NK-92 treated with Interleukin-12 subunit alpha and Interleukin-12 subunit beta, amount 100 ng/mL, for 24 hours (cell line): ENCODE measurements at places on chromosomes 7 and 10.

GRCh38 chr7:140977741-140978140 is 37.0 kb downstream of the MRPS33 start:
- DNase-seq = no peak

DNA sequence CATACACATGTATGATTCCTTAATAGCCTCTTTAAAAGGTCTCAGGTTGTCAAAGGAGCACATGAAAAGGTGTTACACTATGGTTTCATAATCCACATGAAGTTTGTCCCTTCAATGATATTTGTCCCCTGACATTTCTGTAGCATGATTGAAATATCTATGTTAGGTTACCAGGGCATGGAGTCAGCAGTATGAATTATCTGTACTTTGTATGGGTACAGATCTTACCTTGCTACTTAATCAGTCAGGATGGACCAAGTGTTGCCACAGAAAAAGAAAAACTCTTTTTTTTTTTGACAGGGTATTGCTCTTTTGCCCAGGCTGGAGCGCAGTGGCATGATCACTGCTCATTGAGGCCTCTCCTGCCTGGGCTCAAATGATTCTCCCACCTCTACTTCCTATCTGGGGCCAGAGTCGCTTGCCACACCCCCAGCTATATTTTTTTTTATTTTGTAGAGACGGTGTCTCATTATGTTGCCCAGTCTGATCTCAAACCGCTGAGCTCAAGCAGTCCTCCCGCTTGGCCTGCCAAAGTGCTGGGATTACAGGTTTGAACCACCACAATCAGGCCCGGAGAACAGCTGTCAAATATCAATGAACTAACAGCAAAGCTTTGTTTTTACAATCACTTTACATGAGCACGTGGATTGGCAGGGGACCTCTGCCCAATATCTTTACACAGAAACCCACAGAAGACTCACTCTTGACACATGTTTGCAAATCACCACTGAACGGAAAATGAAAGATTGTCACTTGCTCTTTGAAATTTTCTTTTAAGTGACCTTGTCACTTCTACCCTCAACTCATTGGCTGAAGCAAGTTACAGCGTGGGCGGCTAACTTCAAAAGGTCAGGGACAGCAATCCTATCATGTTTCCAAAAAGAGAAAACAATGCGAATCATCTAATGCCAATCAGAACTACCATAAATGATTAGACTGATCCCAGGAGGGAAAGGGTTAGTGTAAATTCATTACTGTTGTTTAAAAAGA is 140.2 kb downstream of the PRKG1 start:
- DNase-seq = no peak

GRCh38 chr10:74011017-74011416 is 13.1 kb downstream of the VCL start:
- DNase-seq = no peak

- no peak for DNase-seq
Measured at GRCh38 chr10:132608511-132609195, 71.1 kb downstream of the INPP5A start.

GRCh38 chr10:26243351-26243720 is 26.8 kb downstream of the GAD2 start:
- DNase-seq = no peak

DNA sequence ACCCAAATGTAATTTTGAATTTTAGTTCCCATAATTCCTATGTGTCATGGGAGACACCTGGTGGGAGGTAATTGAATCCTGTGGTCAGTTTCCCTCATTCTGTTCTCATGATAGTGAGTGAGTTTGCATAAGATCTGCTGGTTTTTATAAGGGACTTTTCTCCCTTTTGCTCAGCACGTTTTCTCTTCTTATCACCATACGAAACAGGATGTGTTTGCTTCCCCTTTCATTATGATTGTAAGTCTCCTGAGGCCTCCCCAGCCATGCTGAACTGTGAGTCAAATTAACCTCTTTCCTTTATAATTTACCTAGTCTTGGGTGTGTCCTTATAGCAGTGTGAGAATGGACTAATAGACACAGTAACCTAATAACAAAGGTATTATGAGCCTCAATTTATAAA is 36.1 kb upstream of the ZNF736 start:
- DNase-seq = no peak

- DNase-seq = no peak
Measured at GRCh38 chr10:16975188-16975587, 154.4 kb downstream of the CUBN start.

DNA sequence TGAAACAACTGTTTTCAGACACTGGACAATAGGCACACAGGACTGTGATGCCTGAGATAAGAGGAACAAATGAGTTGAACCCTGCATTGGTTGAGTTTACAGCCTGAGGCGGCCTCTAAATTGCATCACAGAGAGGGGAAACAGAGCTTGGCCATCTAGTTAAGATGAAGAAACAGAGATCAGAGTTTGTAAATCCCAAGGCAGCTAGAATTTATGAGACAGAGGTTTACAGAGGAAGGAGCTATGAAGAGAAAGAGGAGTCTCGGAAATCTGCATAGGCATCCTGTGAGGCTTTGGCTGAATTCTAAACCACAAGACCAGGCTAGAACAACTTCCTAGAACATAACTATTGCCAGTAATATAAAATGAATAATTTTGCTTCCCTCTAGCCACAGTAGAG is 41.0 kb upstream of the OIT3 start:
- DNase-seq = no peak

DNA sequence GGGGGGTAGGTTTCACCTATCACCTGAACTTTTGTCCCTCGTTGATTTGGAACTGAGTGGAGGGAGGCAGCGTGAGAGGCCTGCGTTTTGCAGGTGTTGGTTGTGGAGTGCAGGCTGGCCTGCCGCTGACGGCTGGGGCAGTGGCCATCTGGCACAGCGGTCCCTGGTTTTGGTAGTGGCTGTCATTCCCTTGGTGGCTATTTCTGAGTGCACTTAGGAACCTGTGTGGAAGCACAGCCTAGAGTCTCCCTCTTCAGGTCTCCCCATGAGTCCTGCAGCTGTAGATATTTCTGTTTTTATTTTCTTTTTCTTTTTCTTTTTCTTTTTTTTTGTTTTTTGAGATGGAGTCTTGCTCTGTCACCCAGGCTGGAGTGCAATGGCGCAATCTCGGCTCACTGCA is 129.2 kb downstream of the CUL2 start:
- DNase-seq = no peak

- no peak for DNase-seq
Measured at GRCh38 chr7:38070718-38071117, 107.3 kb upstream of the STARD3NL start.
